ENCODE measurements at places on chromosomes 3 and 15. TPM values are rescaled to one million over a fixed set of nuclear protein-coding genes. Genes with fewer than 3 reads are reported as not detected.

- no peak for DNase-seq
Observed at GRCh38 chr3:31573036-31573779, 40.5 kb downstream of the STT3B start.

DNA sequence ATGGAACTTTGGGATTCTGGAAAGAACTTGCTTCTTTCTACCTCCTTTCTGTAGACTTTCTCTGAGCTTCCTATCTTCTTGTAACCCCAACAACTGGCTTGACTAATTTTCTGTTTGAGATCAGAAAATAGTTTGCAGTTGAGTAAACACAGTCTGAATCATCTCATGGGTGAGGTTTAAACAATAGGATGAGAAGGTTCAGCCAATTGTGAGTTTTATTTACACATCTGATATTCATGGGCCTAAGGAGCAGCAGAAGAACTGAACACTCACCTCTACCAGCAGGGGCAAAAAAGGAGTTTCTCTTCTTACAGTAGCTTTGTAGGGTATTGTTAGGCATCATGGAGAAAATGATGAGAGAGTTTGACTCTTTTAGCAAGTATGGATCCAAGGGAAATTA is 54.2 kb downstream of the DTWD1 start:
- no peak for DNase-seq

DNA sequence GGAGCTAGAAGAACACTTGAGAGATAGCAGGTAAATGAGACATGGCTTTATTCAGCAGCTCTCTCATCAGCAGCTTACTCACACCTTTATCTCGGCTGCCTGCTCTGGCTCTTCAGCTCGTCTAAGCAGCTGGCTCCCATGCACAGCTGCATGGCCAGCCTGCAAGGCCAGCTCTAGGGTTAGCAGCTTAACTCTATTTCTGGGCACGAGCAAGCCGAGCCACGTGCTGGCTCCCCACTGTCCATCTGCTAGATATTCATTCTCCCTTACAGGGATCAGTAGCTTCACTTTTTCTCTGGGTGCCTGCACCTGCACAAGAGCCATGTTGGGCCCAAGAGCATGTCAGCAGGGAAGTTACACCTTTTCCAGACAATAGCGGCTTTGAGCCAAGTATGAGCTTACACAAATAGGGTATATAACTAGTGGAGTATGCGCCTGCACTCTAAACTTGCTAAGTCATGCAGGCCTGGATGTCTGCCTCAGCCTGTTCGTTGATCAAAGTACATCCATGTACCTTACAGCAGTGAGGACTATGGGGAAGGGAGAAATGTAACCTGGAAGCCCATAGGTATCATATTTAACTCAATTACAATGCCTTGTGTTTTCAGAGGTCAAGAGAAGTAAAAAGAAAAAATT is 174.9 kb upstream of the SNTN start:
- no peak for DNase-seq

GRCh38 chr3:43394041-43394554 is 107.8 kb downstream of the SNRK start:
- DNase-seq, result no peak

- DNase-seq, result no peak
Observed at GRCh38 chr15:50593761-50594160, 47.3 kb upstream of the USP50 start.

GRCh38 chr3:84891851-84892250 is 66.9 kb upstream of the CADM2 start:
- no peak for DNase-seq

- no peak for DNase-seq
Observed at GRCh38 chr3:109804697-109805096, 467.4 kb upstream of the DPPA4 start.

DNA sequence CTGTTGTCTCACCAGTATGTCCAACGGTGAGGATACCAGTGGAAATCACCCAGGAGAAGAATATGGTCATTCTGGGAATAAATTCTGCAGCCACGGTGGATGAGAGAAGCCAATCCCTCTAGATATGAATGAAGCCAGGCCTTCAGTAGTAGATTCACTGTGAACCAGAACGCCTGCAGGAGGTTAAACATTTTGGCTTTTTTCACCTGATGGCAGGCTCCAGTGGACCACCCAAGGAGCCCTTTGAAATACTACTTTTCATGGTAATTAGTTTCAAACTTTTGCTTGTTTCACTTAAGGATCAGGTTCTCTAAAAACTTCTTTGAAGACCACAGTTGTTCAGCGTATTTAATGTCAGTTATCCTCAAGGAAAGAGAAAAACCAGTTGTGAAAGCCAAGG is 353.4 kb downstream of the RORA start:
- no peak for DNase-seq

DNA sequence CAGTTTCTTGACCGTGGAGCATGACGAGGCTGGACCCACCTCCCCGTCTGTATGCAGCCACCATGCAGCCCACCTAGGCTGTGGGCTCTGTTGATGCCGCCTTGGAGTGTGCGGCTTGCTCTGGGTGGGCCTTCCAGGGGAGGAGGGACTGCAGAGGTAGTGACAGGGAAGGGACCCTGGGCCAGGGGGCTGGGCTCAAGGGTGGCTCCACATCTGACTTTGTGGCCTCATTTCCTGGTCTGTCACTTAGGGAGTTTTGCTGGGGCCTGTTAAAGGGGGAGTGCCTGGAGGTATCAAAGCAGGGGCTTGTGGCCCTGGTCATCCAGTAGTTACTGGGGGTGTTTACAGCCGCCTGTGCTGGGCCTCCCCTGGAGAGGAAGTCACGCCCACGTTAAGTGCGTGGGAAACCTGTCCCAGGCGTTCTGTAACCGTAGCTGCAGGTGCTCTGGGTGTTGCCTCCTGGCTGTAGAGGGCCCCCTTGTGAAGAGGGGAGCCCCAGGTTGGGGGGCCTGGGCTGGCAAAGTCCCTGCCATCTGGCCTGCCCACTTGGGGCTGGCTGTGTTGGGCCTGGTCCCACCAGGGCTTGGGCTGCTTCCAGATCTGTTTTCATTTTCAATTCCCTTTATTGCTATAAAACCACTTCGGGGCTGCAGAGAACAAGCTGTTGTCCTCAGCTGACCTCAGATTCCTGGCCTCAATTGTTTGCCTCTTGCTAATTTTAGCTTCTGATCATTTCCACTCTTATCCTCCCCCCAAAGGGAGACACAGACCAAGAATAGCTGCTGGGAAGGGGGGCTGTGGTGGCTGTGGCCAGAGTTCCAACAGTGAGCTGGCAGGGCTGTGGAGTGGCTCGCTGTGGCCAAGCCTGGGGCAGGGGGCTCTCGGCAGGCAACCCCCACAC is 26.5 kb downstream of the KLF13 start:
- peak; percentile 83 for DNase-seq

- DNase-seq, result no peak
Observed at GRCh38 chr3:129587566-129588210, 18.8 kb downstream of the PLXND1 start.

DNA sequence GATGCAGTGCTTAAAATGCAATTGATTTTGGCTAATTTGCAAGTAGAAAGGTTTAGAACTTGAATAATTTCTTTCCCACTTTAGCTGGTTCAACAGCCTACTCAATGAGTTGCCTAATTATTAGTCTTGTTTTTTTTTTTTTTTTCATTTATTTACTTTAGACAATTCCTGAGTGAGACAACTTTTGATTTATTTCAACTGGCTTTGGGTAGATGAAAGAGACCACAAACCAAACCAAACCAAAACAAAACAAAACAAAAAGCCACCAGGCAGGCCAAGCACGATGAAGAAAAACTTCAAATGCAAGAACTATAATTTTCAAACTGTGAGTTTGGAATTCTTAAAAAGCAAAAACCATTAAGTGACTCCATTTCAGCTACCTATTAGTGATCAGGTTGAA is 469.9 kb downstream of the GBE1 start:
- DNase-seq, result no peak

GRCh38 chr3:169880576-169881250 is 11.0 kb upstream of the LRRC31 start:
- no peak for DNase-seq

DNA sequence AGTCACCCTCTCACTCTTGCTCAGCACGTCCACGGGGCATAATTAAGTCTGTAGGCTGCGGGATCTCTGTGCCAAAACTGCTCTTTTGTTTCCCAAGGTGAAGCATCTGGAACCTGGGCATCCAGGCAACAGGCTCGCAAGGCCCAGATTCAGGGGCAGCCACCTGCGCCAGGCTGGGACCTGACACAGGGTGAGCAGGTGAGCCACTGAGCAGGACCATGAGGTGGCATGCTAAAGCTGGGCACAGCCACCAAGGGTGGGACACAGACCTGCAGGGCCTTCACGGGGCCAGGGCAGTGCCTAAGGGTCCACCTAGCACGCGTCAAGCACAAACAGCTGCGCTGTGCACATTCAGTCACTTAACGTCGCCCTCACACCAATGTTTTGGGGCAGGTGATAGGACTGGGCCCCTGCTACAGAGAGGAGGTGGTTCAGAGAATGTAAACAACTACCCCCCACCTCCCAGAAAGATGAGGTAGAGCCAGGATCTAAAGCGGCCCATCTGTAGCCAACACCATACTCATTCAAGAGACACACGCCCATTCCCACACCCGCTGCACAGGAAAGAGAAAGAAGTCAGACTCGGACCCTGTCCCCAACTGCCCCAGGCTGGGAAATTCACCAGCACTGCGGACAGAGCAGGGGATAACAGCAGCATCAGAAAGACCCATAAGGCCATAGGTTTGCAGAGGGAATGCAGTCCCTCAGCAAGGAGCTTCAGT is 16.3 kb downstream of the XXYLT1 start:
- DNase-seq, result no peak

GRCh38 chr3:159418571-159419526 is 569.8 kb upstream of the IL12A start:
- DNase-seq, result no peak

GRCh38 chr15:80783260-80783659 is 4.1 kb downstream of the CEMIP start:
- DNase-seq, result no peak

DNA sequence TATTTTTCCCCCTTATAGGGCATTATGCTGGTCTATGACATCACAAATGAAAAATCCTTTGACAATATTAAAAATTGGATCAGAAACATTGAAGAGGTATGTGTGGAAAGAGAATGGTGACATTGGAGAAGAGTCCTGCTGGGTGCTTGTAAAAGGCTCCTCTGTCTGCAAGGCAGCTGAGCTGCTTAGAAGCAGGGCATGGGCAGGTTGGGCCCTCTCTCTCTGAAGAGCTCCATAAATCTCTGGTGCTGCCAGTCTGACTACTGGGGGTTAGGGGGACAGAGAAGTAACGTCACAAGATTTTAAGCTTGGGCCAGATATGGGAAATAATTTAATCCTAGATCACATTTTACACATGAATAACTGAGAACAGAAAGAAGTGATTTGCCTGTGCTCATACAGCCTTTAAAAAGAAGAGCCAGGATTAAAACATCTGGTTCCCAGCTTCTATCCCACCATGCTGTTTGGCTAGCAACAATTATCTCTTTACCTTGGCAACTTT is 21.9 kb upstream of the APH1B start:
- no peak for DNase-seq

DNA sequence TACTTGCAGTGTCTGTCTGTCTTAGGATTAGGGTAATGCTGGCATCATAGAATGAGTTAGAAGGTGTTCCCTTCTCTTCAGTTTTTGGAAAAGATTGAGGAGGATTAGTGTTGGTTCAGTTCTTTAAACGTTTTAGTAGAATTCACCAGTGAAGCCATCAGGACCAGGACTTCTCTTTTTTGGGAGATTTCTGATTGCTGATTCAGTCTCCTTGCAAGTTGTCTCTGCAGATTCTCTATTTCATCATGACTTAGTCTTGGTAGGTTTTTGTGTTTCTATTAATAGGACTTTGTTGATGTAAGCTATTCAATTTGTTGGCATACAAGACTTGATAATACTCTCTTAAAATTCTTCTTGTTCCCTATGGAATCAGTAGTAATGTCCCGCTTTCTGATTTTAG is 48.9 kb downstream of the STT3B start:
- DNase-seq, result no peak

DNA sequence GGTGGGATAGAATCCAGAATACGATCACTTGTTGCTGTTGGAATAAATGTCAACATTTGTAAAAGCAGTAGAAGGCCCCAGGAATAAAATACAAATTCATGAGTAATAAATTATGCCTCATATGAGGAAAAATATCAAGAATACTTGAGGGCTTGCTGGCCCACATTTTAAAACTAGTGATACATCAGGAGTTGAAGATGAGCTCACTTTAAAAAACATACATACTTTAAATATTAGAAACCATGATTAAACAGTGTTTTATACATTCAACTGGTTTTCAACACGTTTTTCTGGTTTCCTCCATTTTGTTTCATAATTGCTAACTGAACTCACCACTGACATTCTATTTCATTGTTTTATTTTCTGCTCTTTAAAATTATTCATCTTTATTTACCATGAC is 141.4 kb downstream of the TFG start:
- DNase-seq, result no peak

GRCh38 chr3:109275702-109276293 is 40.5 kb downstream of the DPPA2 start:
- DNase-seq, result no peak

DNA sequence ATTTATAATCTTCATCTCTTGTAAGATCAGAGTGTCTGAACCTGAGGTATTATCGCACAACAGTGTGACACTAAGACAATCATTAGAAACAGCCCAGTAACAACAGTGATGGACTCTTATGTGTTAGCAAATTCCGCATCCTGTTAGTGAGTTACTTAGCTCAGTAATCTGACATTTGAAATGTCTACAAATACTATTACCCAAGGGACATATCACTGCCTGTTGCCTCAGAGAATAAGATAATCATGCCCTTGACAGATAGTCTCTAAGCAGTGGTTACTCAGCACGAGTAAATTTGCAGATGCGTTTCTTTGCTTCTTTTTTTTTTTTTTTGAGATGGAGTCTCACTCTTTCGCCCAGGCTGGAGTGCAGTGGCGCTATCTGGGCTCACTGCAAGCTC is 13.4 kb upstream of the RTP1 start:
- DNase-seq, result no peak

- DNase-seq, result no peak
Observed at GRCh38 chr3:126668450-126669401, 13.8 kb upstream of the TXNRD3 start.

DNA sequence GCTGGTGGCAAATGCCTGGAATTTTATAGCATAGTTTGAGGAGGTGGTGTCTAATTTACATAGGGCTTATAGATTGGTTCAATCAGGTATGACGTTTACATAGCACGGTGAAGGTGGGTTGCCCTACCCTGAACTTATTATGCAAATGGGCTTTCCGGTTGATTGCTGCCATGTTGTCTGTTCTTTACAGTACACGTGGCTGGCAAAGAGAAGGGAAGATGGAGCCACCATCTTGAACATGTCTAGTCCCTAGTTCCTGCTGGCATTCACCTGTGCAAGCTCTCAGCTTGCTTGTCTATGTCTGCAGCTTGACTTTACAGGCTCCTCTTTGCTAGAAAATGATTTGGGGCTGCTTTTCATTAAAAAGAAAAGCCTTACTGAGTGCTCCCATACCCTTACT is 14.0 kb upstream of the STAC start:
- DNase-seq, result no peak

The CCR2 gene
- total RNA-seq, result 2.5 TPM

The CA12 gene
- total RNA-seq, result 0.11 TPM

The CACNA2D3 gene
- total RNA-seq, result not detected

The ZMAT3 gene
- total RNA-seq, result 41.7 TPM

The TRPM1 gene
- total RNA-seq, result 0.16 TPM

The RTP3 gene
- total RNA-seq, result not detected

The ITIH1 gene
- total RNA-seq, result 0.33 TPM

The CYB561D2 gene
- 19.2 TPM for total RNA-seq
